GM12865 (cell line): ENCODE measurements at places on chromosomes 5 and 9.
A peak's percentile ranks its signal among the peaks of the same experiment; 100 is the strongest.

DNA sequence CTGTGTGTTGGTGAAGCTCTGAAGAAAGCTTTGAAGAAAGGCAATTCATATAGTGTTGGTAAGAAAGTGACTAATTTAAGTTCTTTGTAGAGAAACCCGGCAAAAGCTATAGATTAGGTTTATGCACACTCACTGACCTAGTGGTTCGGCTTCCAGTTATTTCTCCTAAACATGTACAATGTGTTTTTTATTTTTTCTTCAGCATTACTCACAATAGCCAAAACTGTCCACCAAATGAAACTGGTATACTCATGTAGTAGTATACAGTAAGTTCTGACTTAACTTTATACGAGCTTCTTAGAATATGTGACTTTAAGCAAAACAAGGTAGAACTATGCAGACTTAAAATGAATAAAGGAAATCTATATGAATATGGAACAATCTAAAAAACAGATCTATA lies 44.8 kb downstream of the PJA2 start:
- no peak for DNase-seq

DNA sequence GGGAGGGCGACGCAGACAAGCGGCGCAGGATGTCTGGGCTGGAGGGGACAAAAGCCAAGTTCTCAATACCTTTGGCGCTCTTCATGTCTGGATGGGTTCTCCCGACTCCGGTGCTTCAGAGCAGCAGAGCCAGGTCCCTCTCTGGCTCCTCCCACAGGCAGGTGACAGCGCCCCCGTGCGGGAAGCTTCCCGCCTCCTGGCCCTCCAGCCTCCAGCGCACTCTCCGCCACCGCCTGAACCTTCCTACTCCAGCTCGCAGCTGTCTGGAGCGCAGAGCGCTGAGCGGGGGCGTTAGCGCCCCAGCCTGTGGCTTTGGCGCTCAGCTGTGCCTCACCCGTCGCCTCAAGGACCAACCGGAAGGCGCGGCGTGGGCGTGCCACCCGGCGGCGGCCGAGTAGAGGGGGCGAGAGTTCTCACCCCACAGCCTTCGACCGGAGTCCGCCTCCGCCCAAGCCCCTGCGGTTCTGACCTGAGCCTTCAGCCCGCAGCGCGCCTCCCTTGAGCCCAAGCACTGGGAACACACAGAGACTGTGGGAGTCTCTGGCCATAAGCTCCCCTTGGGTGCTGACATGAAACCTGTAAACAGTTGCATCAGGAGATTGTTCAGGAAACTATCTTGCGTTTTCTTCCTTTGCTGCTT lies at the start of gene SLCO4C1:
TSS of gene SLCO4C1 (minus strand) at position 107 of the 640 bp plus-strand sequence. CDS start at position 85, 22 bp downstream.
- DNase-seq = peak; percentile 80

GRCh38 chr5:180519098-180519497 lies 24.9 kb downstream of the CNOT6 start:
- DNase-seq = no peak

DNA sequence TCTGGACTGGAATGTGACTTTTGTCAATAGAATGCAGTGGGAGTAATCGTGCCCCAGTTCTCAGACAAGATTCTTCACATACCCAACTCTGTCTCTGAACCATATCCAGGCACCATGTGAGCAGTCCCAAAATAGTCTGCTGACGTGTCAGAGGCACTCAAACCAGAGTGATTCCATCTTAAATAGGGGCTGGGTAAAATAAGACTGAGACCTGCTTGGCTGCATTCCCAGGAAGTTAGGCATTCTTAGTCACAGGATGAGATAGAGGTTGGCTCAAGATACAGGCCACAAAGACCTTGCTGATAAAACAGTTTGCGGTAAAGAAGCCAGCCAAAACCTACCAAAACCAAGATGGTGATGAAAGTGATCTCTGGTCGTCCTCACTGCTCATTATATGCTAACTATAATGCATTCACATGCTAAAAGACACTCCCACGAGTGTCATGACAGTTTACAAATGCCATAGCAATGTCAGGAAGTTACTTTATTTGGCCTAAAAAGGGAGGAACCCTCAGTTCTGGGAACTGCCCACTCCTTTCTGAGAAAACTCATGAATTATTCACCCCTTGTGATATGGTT lies 16.9 kb upstream of the PLCXD3 start:
- no peak for DNase-seq

DNA sequence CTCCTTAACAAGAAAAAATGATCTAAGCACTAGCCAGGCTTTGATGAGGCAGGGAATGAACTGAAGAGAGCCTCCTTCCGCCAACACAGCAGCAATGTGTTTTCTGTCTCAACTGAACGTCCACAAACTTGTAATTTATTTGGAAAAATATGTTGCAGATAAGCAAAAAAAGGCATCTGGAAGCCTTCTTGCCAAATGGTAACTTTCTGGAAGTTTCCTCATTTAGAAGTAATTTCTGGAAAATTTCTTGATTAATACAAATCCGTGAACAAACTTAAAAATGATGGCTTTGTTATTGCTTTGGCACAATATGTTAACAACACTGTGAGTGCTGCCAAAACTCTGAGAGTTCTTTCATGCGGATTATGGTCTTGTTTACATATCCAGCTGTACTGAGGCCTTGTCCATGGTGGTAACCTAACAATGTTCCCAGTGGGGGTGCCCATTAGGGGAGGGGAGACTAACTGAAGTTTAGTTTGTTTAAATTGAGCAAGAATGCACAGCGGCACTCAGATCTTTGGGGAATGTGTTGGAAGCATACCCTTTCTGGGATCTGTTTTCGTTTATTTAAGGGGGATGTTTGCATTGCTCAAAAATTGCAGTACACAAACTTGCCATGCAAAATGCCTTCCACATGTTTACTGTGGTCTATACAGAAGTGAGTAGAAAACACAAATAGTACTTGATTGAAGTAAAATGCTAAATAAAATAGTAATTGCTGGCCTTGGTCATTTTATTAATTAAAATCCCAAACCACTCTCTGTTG lies 334.7 kb downstream of the NR2F1-AS1 start:
- DNase-seq = no peak

- no peak for DNase-seq
Measured at GRCh38 chr9:36136894-36137391, 410 bp downstream of the GLIPR2 start.

GRCh38 chr5:154206311-154206710 lies 15.8 kb downstream of the GALNT10 start:
- no peak for DNase-seq

DNA sequence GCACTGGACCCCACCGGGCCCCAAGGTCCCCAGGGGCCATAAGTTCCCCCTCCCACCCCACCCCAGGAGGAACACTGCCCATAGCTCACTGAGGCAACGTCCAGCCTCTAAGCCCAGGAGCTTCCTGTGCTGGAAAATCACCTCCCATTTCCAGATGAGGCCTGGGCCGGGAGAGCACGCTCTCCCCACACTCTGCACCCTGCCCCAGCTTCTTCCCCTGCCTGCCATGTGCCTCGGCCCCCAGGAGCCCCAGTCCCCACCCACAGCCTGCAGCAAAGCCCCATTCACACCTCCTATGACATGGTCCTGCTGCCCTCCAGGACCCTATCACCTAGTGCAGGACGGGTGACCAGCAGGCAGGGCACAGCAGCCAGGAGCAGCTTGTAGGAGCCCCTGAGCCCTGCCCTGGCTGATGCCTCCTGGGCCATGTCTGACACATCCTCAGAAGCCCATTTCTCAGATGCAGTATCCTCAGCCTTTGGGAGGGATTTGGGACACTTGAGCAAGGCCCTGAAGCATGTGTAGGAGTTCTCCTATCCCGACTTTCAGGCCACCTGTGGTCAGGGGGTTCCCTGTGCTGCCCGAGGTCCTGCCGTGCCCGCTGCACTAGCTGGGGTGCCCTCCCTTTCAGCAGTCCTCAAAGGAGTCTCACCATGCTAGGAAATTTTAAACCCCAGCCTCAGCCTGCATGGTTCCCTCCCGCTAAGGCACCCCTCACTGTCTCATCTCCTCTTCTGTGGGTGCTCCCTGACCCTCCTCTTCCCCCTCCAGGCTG lies 119.4 kb upstream of the FOXD4L5 start:
- DNase-seq = no peak

DNA sequence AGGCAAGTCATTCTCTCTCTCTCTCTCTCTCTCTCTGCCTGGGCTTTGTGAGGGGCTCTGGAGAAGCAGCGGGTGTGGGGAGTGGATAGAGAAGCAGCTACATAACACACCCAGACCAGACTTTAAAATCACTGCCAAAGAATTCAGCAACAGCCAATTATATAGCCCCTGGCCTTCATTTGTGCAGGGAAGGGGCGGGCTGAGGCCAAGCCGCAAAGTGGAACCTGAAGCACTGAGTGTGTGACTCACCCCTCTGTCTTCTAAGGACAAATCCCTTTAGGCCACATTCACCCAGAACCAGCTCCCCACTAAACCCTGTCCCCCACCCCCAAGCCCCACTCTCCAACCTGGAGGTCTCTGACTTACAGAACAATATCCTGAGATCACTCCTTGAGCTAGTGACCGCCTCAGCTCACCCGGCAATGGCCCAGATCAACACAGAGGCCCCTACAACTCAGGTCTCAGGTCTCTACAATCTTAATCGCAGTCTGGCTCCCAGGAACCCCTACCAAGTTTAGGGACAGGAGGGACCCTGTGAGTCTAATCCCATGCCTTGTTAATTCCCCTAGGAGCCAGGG lies 6.0 kb downstream of the B4GALT1 start:
- DNase-seq = peak; percentile 68

DNA sequence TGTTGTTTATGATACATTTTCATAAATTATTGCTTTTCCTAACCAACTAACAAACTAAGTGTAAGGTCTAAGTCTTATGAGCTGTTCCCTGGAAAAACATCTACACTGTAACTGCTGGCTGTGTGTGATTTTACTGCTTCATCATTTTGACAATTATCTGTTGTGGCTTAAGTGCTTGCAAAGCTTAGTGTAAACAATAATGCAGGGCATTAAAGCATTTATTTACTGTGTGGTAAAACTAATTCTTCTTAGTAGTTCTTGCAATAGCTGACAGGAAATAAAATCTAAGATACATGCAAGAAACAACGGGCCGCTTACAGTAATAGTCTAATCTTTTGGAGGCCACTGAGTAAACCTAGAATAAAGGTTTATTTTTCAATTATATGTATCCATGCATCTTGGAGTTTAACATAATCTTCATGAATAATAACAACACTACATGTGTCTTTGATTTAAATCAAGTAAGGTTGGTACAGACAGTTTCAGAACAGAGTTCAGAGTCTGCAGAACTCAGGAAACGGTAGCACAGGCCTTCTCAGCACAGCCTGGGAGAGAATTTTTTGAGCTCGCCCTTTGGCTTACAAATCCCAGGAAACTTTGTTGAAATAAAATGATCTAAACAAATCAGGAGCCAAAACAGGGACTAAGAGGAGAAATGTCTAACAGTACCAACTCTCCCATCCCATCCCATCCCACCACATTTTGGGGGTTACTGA lies 473.1 kb downstream of the NR2F1-AS1 start:
- DNase-seq = no peak

GRCh38 chr9:17280350-17281012 lies 145.6 kb downstream of the CNTLN start:
- no peak for DNase-seq

- DNase-seq = no peak
Measured at GRCh38 chr5:147167529-147167928, 67.3 kb upstream of the STK32A start.

DNA sequence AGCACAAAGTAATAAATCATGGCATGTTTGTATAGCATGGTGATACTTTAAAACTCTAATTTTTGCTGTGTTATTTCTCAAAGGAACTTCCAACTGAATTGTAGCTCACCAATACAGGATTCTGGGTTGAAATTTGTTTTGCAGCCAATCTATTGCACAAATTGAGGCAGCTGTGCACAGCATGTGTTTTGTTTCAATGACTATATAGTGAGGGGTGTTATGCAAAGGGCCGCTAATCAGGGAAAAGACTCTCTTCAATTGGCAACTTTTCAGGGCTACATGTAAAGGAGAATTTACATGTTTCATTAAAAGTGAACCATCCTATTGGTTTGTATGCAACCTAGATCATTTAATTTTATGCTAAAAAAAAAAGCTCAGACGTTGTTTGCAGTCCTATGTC lies 44.6 kb downstream of the PLPPR1 start:
- no peak for DNase-seq

DNA sequence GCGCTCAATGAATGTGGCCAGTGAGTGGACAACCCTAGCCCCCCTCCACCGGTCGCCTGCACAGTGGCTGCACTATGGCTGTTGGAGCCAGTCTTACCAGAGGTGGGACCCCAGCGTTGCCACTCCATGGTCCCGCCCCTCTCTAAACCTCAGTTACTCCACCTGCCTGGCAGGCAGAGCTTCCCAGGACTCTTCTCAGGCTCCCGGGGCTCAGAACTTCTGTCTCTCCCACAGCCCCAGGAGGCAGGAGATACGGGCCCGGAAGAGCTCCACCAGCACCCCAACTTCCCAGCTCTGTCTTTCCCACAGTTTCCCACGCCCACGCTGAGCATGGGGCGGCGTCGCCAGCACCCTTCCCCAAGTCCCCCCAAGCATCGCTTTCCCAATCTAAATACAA lies 975 bp downstream of the RASGEF1C start:
- DNase-seq = no peak

GRCh38 chr5:19902316-19902934 lies 85.6 kb downstream of the CDH18 start:
- DNase-seq = no peak

DNA sequence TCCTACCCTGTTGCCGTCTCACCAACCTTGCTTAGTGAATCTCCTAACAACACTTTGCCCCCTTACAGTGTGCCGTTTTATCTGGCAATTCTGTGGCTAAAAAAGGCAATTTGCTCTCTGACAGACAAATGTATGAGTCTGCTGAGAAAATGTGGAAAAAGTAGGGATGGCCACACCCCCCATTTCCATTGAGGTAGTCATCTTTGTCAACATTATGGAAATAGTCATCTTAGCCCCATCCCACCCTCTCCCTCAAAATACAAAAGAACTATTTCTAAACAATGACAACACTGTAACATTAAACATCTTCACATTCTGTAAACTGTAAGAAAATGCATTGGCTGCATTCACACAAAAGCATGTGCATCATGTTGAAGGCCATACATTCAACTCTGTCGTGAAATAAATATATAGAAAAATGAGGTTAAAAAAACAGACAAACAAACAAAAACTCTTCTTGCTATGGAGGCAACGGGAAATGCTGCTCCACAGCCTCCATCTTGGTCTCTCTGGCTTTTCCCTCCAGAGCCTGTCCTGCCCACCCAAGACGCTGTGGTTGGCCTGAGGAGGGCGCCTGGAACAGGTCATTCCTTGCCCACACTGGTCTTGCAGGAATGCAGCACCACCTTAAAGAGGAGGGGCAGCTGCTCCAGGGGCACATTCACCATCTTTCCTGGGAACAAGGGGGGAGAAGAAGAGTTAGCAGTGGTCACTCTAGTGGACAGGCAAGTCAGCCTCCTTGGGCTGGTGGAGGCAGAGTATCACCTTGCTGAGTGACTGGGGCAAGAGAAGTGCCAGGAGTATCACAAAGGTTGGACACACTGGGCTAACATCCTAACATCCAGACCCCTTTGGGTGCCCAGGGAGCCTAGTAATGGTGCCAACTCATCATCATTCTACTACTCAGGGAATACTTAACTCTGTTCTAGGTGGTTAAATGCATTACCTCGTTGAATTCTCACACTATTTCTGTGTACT lies 15.2 kb upstream of the NR5A1 start:
- no peak for DNase-seq

- DNase-seq = no peak
Measured at GRCh38 chr5:36273809-36274526, 27.7 kb downstream of the RANBP3L start.
